ENCODE measurements at places on chromosomes 12 and 14.

- DNase-seq: no peak
Observed at GRCh38 chr14:52422650-52423356, 108.7 kb downstream of the PTGER2 start.

- no peak for DNase-seq
Observed at GRCh38 chr12:113065126-113066007, 8.8 kb downstream of the DTX1 start.

GRCh38 chr14:34064349-34064748 lies 113.5 kb upstream of the EGLN3 start:
- no peak for DNase-seq

DNA sequence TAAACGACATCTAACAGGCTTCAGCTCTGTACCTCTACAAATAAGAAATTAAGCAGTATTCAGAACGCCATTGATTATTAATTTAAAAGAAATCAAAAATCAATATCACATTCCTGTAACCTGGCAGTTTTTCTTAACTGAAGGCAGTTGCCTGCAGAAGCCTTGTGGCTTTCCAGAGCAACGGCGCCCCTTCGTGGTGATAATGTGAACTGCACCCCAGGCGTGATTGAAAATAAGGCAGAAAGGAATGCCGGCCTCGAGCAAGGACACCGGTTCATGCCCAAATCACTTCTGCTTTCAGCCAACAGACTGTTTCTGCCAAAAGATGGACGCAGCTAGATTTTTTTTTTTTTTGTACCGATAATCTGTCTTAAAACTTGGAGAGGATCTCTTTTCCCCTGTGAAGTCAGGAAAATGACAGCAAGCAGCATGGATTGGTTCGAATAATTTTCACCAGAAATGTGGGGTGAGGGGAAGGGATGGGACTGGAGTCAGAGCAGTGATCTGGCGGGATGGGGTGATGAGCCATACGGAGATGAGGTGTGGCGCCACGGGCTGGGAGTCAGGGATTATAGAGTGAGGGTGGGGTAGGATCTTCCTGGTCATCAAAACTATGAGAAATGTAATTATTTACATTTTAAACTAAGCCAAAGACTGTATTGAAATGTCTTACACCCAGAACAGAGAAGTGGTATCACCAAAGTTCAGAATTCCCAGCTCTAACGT lies 473.0 kb downstream of the DPF3 start:
- peak; percentile 3 for DNase-seq

GRCh38 chr12:82596483-82596882 lies 90.2 kb upstream of the TMTC2 start:
- no peak for DNase-seq

GRCh38 chr12:52847335-52848102 lies 1.3 kb downstream of the KRT78 start:
- DNase-seq: no peak

DNA sequence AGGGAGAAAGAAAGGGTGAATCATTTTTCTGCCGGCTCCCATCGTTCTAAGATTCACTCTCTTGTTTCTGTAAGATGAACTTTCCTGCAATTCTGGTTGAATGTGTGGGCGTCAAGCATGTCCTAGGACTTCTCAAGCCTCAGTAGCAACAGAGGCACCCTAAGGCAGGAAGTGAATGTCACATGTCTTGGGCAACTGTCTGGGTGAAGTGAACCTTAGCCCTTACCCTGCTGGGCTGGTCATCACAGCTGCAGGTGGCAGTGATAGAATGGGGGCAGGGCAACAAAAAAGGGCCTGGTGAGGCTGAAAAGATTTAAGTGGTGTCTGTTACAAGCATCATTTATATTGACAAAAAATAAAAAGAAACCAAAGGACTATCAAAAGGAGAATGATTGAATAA lies 45.9 kb upstream of the CAND1 start:
- DNase-seq: no peak

GRCh38 chr12:104938371-104938770 lies 19.7 kb downstream of the SLC41A2 start:
- no peak for DNase-seq

GRCh38 chr12:78035901-78036606 lies 205.4 kb downstream of the NAV3 start:
- no peak for DNase-seq

GRCh38 chr12:2414810-2415567 lies 362.2 kb downstream of the CACNA1C start:
- no peak for DNase-seq

GRCh38 chr12:97797473-97797872 lies 334.9 kb downstream of the RMST start:
- no peak for DNase-seq

All from GOT3 (cell line).